Stimulated activated CD4-positive, alpha-beta T cell treated with anti-CD3 and anti-CD28 coated beads, TNF-alpha, amount 100 ng/mL, for 1 hour (primary cell): ENCODE measurements at places on chromosomes 2 and 18.

DNA sequence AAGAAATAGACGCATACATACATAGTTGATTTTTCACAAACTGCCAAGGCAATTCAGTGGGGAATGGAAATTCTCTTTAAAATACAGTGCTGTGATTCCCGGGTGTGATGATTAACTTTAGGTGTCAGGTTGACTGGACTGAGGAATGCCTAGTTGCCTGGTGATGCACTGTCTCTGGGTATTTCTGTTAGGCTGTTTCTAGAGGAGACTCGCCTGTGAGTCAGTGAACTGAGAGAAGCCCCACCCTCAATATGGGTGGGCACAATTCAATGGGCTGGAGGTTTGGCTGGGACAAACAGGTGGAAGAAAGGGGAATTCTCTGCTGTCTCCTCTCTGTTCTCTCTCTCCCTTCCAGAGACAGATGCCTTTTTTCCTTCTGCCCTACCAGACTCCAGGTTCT is 187.6 kb downstream of the ARHGAP28 start:
- DNase-seq: no peak

DNA sequence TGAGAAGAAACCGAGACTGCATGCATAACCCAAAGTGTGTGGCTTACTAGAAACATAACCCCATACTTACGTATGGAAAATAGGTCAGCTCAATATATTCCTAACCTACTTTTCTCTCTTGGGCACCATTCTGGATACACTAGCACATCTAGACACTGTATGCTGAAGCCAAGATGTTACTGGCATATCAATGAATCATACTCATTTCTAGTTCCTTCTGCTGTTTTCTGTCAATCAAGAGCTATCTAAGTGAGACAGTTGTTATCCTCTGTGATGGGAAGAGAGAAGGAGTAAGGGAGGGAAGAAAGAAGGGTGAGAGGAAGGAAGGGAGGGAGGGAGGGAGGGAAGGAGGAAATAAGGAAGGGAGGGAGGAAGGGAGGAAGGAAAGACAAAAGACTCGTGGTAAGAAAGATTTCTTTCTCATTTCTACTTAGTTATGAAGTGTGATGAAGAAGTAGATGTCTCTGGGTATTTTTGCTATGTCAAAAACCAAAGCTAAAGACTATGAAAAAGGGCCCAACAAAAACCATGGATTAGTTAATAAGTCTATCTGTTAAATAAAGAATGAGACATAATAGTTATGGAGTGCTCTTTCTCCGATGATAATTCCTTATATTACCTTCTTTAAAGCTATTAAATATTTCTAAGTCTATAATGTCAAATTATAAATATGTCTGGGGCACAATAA is 248.4 kb downstream of the ZNF521 start:
- no peak for DNase-seq

DNA sequence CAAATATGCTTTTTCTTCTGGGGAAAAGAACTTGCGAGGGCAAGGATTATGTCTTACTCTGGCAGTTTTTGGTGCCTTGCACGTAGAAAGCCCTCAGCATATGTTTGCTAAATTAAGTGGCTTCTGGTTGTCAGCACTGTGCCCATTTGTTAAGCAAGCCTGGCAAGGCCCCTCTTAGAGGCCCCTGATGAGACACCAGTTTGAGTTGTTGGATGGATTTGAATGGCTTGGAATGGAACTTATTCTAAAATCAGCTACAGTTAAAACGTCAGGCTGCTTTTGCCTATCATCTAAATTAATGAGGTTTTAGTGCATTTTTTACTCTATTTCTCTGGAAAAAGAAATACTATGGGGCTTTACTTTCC is 28.2 kb downstream of the TMEM182 start:
- DNase-seq: no peak

- DNase-seq: no peak
Measured at GRCh38 chr2:241933179-241933911, 63.8 kb downstream of the RTP5 start.
